ENCODE measurements at places on chromosomes 3 and 15.

DNA sequence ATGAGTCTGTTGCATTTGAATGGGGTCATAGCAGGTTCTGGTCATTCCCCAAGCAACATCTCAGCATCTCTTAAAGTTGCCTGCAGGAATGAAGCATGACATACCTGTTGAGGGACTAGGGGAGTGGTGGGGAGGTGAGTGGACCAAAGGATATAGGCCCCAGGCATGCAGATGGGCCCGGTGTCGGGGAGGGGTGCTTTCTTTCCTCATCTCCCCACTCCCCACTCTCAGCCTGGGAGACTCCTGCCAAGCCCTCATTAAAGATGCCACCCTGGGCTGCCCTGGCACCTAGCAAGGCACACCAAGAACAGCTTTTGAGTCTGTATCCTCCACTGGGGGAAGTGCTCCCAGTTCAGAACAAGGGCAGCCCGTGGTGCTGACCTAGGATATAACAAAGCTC lies 54.2 kb downstream of the GRIP2 start:
- DNase-seq: no peak

- DNase-seq: peak; percentile 20
Measured at GRCh38 chr3:147311716-147312115, 94.6 kb downstream of the ZIC4 start.

DNA sequence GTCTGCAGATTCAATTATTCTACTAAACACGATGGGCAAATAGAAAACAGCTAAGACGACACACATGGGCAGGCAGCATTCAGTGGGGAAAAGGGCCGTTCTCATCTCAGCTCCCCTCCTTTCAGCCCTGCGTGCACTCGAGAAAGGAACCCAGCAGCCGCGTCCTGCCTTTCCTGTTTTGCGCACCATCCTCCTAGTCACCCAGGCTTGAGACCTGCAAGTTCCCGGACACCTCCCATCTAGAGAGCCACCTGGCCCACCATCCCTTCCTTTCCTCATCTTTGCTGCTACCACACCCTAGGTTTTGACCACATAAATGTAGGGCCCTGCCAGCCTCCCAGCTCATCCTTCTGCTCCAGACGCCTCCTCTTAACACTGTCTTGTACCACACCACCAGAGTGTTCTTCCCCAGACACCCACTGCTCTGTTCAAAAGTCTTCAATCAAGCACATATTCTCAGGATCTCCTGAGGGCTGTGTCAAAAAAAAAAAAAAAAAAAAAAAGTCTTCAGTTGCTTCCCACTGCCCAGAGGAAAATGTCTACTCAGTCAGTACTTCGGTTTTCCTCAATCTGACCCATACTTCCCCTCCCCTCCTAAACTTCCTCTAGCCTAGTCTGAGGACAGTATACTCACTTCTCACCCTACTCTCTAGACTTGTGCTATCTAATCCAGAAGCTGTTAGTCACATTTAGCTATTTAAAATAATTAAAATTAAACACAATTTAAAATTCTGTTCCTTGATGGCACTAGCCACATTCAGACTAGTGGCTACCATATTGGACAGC lies 182.0 kb downstream of the STT3B start:
- no peak for DNase-seq

GRCh38 chr3:149368201-149368673 lies 9.2 kb downstream of the TM4SF1 start:
- no peak for DNase-seq

DNA sequence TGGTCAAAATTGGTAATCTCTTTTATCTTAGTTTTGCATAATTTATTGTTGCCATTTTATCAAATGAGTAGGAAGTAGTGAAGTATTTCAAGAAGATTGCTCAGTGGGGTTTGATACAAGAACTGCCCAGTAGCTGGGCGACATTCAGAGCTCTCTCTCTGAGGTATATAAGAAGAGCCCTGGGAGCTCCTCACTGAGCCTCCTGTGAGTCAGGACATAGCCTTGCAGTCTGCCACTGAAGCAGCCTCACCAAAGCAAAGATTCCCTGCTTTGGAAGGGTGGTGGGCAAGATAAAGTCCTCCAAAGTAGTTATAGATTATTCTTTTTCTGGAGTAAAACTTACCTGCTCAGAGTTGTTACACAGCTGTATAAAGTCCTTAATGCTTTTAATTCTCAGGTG lies 26.1 kb downstream of the SKIL start:
- peak; percentile 63 for DNase-seq

- DNase-seq: no peak
Measured at GRCh38 chr3:155643581-155644165, 101.2 kb downstream of the PLCH1 start.

DNA sequence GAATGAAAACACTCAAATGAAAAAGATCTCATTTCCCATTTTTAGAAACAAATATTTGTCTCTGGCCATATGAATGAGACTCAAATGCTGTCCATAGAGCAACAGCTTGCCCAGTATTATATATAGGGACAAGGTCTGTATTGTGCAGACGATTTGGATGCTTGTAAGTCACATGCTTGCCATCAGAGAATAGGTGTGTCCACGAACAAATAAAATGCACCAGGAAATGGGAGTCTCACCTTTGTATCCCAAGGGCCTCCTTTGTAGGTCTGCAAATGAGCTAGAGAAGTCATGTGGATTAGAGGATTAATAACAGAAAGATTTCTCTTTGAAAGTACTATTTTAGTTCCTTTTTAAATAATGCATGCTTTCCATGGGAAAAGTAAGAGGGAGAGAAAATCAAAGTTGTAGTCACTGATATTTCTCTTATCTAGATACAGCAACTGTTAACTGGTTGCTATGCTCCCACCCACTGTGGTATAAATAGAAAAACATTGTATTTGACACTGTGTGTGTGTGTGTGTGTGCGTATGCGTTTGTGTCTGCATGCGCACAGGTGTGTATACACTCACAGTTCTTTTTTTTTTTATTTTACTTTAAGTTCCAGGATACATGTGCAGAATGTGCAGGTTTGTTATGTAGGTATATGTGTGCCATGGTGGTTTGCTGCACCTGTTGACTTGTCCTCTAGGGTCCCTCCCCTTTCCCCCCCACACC lies 383.4 kb upstream of the ARRDC4 start:
- DNase-seq: no peak

DNA sequence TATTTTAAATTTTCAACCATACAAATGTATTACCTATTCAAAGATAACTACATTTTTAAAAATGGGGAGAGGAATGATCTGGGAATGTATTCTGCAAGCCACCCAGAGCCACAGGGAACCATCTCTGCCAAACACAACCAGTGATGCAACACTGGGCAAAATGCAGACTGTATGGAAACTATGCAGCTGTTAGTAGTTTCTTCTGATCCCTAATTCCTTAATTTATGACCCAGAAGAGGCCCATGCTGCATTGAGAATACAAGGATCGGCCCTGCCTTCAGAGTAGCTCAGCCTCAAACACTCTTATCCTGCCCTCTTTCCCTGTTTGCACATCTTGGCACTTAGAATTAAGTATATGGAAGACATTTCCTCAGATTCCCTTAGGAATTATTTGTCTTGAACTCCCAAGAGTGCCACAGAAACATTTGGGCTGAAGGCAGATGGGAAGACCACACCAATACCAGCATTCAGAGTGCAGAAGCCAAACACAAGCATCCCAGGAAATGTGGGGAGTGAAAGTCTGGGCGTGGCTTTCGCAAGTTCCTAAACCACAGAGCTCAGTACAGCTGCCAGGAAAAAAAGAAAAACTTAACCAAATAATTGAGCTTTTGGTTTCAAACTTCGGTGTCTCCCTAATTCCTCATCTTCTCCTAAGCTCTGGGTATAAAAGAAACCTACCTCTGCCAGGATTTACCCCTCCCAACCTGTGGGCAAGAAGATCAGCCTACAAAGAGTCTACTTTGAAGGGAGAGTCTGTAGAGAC lies 5.3 kb downstream of the SNUPN start:
- peak; percentile 76 for DNase-seq

DNA sequence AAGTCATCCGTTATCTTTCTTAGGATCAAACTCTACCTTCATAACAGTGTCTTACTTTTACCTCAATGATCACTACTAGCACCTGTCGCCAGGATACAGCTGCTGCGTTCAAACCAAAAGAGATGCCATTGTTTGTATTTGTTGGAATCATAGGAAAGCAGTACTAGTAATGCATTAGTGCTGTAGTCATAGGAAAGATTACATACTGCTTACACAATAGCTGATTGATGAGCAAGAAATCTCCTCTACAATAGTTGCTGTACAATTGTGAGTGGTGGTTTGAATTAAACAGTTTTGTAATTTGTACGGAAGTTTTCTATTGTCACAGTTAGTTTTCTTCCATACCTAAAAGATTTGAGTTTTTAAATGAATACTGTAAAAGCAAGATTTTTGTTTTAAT lies 21.4 kb downstream of the ACAP2 start:
- DNase-seq: peak; percentile 22

- DNase-seq: no peak
Measured at GRCh38 chr3:195246581-195246995, 24.4 kb downstream of the XXYLT1 start.

DNA sequence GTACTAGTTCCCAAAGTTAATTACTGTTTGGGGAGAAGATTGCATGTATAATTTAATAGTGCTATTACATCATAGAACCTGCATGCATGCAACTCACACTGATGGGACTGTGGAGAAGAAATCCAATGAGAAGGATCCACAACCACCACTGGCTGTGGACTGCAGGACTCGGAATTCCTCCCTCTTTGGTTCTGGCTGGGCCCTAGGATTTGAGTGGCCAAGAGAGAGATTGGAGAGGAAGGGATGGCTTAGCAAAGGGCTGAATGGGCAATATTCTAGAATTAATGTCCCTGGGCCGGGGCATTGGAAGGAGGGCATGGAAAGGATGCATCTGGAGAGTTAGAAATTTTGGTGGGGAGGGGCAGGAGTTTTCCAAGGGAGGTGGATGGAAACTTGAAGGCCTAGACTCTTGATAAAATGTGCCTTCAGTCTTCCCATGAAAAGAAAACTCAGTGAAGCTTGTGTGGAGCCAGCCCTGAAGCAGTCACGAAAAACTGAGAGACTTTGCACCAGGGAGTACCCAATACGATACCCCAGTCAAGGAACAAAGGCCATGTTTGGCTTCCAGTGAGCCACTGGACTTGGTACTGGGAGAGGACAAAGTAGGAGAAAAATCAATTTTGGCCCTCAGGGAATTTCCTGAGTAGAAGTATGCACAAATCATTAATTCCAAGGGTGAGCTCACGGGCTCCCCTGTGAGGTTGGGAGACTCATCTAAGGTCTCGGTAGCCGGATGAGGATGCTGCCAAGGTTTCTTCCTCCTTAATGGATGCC lies 31.4 kb upstream of the TPM1 start:
- DNase-seq: no peak

- no peak for DNase-seq
Measured at GRCh38 chr15:67660874-67661606, 118.5 kb downstream of the MAP2K5 start.

GRCh38 chr3:155549087-155549486 lies 195.8 kb downstream of the PLCH1 start:
- peak; percentile 1 for DNase-seq

GRCh38 chr3:53169045-53169831 lies 8.2 kb downstream of the PRKCD start:
- no peak for DNase-seq

DNA sequence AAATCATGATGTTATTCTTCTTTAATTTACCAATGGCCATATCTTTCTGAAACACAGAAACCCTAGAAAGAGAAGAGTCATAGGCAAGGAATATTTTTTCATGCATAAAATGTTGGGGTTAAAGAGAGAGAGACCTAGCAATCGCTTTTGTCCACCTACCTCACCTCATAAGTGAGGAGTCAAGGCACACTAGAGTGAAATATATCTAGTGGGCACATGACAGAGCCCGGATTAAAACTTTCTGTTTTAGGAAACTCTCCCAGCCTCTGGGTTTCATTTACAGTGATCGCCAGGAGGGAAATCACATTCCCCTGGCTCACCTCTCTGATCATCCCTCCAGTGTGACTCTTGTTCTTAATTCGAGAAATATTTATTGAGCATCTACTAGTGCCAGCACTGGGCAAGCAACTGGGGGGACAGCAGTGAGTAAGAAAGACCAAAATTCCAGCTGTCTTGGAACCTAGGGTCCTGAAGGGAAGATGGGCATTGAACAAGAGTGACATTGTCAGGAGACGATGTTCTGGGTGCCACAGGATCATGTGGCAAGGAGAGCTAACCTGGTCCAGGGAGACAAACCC lies 1.3 kb downstream of the CAPN3 start:
- no peak for DNase-seq

GRCh38 chr3:71061581-71061980 lies 521.9 kb downstream of the FOXP1 start:
- no peak for DNase-seq

- no peak for DNase-seq
Measured at GRCh38 chr15:81056304-81056703, 55.6 kb downstream of the TLNRD1 start.

DNA sequence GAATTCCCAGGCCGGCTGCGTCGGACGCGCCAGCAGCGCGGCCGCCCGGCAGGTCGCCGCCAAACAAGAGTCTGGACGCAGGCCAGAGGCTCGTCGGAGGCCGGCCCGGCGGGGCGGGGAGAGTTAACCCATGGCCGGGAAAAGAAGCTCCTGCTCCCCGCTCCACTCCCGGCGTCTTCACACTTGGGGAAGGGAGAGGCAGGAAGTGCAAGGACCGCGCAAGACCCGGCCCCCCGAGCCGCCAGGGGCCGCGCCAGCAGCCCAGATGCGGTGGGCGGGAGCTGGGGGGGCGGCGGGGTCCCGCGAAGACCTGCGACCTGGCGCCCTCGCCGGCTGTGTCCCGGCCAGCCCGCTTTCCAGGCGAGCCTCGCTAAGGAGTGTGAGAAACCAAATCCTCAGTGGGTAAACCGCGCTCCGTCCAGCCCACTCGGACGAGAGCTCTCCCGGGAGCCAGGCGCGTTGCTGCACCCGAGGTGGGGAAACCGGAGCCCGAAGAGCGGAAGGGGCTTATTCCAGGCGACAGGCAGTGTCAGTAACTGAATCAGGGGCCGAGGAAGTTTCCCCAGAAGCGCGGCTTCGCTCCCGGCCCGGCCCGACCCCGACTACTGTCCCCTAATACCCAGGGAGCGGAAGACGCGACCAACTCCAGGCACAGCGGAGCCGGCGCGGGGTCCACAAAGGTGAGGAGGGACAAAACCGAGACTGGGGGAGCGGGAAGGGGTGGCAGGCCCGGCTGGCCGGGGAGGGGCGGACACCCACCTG lies 721 bp downstream of the ADAMTS7 start:
- peak; percentile 73 for DNase-seq

- DNase-seq: no peak
Measured at GRCh38 chr15:96896766-96897165, 566.3 kb downstream of the NR2F2 start.

DNA sequence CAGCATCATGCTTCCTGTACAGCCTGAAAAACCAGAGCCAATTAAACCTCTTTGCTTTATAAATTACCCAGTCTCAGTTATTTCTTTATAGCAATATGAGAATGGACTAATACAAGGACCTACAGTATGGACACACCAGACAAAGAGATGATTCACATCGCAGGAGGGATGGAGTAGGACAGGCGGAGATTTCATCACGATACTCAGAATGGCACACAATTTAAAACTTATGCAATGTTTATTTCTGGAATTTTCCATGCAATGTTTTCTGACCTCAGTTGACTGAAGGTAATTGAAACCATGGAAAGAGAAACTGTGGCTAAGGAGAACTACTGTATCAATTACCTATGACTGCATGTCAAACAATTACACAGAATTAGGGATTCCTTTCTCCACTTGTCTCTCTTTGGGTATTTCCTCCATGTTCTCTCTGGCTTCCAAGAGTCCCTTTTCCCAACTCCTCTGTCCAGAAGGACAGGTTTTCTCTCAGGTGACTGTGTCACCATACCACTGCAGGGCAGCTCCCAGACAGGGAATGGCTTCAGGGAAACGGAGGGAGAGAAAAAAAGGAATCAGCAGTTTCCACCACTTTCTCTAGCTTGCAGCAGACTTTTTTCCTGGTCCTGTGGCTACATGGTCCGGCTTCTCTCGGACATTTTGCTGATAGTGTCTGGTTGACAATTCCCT lies 3.0 kb upstream of the ANO10 start:
- DNase-seq: peak; percentile 57

- DNase-seq: no peak
Measured at GRCh38 chr3:32699429-32699828, 14.4 kb downstream of the CNOT10 start.

Measured in adipocyte (in vitro differentiated cells).